Stomach (tissue), 19 donors: ENCODE measurements at places on chromosomes 1 and 21.

- peaks cover 35% of the 10 kb centered on the region for H3K4me1 ChIP-seq
- H3K4me3 ChIP-seq, result peak overlapping the region; percentile 52
Measured at GRCh38 chr1:149843431-149844041, 55.8 kb upstream of the BOLA1 start.

DNA sequence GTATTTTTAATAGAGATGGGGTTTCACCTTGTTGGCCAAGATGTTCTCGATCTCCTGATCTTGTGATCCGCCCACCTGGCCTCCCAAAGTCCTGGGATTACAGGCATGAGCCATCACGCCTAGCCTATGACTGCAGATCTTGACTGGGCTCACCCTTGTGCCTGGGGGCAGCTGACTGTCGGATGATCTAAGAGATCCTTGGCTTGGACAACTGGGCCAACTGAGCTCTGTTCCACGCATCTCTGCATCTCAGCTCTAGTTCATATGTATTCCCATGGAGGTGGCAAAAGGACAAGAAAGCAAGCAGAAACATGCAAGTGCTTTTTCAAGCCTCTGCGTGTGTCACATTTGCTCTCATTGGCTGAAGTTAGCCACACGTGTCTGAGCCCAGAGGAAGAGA, 75.8 kb upstream of the SELENON start:
- DNase-seq, result no peak
- H3K4me1 ChIP-seq, result peaks cover 27% of the 10 kb centered on the region
- no peak overlapping the region for H3K27ac ChIP-seq
- H3K27me3 ChIP-seq, result no peaks in the 10 kb centered on the region

GRCh38 chr21:32093646-32094462, 185.0 kb downstream of the MIS18A start:
- H3K27ac ChIP-seq, result no peak overlapping the region
- H3K4me3 ChIP-seq, result no peak overlapping the region

- H3K4me3 ChIP-seq, result peak overlapping the region; percentile 10
- peak overlapping the region; percentile 81 for H3K27ac ChIP-seq
- H3K36me3 ChIP-seq, result no peaks in the 10 kb centered on the region
Measured at GRCh38 chr21:29181799-29182470, 51.5 kb downstream of the MAP3K7CL start.

DNA sequence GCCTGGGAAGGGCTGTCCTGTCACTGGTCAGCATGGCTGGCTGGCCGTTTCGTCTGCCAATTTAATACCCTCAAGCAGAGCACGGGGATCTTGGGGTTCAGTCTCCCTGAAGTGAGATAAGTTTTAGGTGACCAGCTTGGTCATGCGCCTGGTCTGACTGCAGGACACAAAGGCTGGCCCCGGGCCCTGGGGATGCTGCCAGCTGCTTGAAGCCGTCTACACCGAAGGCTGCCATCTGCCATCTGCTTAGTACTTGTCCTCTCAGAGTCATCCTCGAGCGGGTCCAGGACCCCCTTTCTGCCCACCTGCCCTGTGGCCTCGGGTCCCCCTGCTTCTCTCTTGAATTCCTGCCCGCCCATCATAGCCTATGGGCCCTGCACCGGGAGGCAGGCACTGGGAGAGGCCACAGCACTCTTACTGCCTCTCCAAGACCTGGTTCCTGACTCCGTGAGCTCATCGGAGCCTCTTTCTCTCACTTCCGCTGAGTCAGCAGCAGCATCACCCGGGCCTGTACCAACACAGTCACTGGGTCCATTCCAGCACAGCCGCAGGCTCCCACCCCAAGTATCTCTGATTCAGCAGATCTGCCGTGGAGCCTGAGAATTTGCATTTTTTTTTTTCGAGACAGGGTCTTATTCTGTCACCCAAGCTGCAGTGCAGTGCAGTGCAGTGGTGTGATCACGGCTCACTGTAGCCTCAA, 7.0 kb downstream of the FBLIM1 start:
- no peak overlapping the region for H3K4me3 ChIP-seq
- H3K36me3 ChIP-seq, result peaks cover 28% of the 10 kb centered on the region
- H3K27me3 ChIP-seq, result no peaks in the 10 kb centered on the region
- no peak for DNase-seq
- H3K27ac ChIP-seq, result no peak overlapping the region
- peaks cover 27% of the 10 kb centered on the region for H3K4me1 ChIP-seq

DNA sequence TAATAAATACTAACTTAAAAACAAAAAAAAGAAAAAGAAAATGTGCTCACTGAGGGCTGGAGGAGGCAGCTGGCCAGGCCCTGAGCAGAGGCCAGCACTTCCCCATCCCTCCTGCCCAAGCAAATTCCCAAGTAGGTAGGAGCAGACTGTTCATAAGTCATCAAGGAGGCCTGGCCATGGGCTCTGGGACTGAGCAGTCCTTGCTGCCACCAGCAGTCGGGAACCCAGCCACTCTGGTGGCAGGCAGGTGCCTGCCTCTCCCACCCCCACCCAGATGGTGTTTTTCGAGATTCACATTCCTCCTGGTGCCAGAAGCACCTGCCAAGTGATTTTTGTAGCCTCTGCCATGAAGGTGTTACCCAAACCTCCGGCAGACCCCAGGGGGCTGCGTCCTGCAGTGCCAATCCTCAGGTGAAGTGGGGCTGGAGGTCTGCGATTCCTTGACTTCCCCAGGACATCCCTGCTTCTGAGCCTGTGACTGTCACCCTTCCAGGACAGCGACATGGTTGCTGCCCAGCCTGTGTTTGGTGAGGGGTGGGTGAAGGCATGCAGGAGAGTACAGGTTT, 204.2 kb upstream of the TMEM51 start:
- no peaks in the 10 kb centered on the region for H3K27me3 ChIP-seq
- peaks cover 12% of the 10 kb centered on the region for H3K4me1 ChIP-seq

DNA sequence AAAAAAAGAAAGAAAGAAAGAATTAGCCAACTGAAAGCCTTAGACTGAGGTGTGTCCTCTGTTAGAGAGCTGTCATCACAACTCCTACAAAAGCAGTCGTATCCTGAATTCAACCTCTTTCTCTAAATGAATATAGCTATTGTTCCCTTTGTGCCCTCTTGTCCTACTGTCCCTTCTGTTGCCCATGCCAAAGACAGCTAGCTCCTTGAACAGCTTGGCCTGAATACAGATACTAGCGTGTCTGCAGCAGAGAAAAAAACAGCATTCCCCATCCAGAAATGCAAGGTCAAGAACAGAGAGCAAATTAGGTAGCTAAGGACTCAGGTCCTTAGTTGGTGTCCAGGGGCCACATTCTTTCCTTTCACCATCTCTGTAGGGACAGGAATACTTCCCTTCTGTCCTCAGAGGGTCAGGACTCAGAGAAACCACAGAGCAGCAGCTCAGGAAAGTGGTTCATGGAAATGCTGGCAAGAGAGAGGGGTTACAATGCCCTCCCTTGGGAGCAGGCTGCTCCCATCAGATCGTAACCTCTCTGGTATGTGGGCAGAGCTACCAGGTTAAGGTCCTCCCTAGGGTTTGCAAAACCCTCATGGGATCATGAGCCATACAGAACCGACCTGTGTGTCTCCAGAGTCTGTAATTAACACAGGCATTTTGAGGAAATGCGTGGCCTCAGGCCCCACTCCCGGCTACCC, 1.8 kb upstream of the ZBTB48 start:
- no peaks in the 10 kb centered on the region for H3K27me3 ChIP-seq
- H3K4me3 ChIP-seq, result no peak overlapping the region
- peaks cover 36% of the 10 kb centered on the region for H3K4me1 ChIP-seq
- no peak for DNase-seq
- no peaks in the 10 kb centered on the region for H3K36me3 ChIP-seq
- H3K27ac ChIP-seq, result no peak overlapping the region

- DNase-seq, result no peak
- no peaks in the 10 kb centered on the region for H3K36me3 ChIP-seq
- no peak overlapping the region for H3K27ac ChIP-seq
- no peak overlapping the region for H3K4me3 ChIP-seq
Measured at GRCh38 chr1:234627009-234627950, 17.3 kb upstream of the IRF2BP2 start.

DNA sequence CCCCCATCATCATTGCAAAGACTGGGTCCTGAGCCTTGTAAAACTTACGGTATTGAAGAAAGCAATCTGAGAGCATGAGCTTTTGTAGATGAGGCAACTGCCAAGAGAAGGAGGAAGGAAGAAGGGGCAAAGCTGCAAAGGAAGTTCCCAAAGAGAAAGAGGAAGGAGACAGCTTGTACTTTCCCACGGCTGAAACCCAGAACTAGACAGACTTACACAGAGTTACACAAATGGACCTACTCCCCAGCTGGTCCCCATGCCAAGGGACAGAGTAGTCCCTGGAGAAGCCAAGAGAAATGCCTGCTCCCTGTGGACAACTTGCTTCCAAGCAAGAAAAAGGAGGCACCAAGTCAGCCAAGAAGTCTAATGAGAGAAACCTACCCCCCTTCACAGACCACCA, 22.6 kb downstream of the SLC5A9 start:
- DNase-seq, result peak; percentile 31
- H3K4me1 ChIP-seq, result peaks cover 14% of the 10 kb centered on the region
- H3K36me3 ChIP-seq, result no peaks in the 10 kb centered on the region
- H3K27me3 ChIP-seq, result no peaks in the 10 kb centered on the region
- H3K4me3 ChIP-seq, result no peak overlapping the region

- no peak overlapping the region for H3K27ac ChIP-seq
- no peaks in the 10 kb centered on the region for H3K36me3 ChIP-seq
- H3K4me1 ChIP-seq, result no peaks in the 10 kb centered on the region
- peak overlapping the region; percentile 27 for H3K4me3 ChIP-seq
- H3K27me3 ChIP-seq, result no peaks in the 10 kb centered on the region
Measured at GRCh38 chr1:247906504-247907047, 11.2 kb downstream of the OR2W3 start.

DNA sequence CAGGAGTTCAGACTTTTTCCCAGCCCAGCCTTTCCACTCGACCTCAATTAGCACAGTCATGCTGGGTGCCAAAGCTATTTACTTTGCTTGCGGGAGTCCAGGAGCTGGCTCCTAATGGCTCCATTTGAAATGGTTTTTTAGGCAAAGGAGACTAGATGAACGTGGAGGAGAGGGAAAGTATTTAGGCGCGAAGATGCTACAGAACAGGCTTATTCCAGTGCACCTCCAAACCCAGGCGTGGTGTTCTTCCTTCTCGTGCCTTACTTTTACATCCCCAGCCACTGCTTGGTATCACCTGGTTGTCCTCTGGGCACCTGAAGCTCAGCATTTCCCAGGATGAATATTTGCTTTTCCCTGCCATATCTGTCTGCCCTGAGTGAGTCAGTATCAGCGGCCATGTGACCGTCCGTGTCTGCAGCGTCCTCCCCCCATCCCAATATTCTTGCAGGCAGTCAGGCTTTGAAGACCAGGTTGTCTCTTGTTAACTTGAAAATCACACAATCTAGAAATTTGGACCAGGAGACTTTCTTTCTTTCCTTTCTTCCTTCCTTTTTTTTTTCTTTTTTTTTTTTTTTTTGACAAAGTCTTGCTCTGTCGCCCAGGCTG, 198.5 kb downstream of the DYRK1A start:
- DNase-seq, result no peak
- no peak overlapping the region for H3K4me3 ChIP-seq
- no peaks in the 10 kb centered on the region for H3K27me3 ChIP-seq

GRCh38 chr1:67336783-67337182, 29.1 kb downstream of the IL12RB2 start:
- H3K36me3 ChIP-seq, result no peaks in the 10 kb centered on the region
- DNase-seq, result no peak
- H3K4me1 ChIP-seq, result no peaks in the 10 kb centered on the region

DNA sequence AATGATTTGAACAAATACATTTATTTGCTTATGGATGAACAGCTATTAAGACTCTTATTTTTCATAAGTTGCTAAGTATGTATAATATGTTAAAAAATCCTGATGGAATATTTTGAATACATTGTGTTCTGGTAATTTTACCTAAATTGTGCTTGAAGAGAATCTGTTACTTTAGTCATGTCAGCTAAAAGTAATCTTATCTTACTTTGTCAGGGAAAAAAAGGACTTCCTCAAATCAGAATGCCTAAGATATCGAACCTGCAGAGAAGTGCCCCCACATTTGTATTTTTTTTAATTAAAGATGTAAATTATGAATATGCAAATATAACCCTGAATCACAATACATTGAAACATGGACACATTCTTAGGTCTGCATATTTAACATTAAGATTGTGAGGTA, 1331.7 kb downstream of the MRPL39 start:
- no peaks in the 10 kb centered on the region for H3K4me1 ChIP-seq
- H3K4me3 ChIP-seq, result no peak overlapping the region
- no peaks in the 10 kb centered on the region for H3K27me3 ChIP-seq
- H3K27ac ChIP-seq, result no peak overlapping the region
- no peak for DNase-seq

DNA sequence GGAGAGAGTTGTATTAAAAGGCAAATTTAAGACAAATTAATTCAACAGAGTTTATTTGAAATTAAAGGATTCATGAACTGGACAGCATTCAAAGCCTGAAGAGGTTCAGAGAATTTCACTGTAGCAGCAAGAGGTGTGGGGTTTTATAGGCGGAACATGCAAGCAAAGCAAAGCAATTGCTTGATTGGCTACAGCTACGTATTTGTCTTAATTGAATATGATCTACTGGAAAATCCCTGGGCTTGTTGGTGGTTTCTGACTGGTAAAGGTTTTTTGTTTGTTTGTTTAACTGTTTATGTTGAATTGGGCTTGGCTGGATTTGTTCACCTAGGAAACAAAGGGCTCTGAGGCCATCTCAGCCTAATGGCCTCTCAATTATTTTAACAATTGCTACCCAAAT, 61.5 kb downstream of the KCNK1 start:
- peak overlapping the region; percentile 0 for H3K27ac ChIP-seq
- peaks cover 18% of the 10 kb centered on the region for H3K4me1 ChIP-seq
- H3K4me3 ChIP-seq, result no peak overlapping the region
- no peaks in the 10 kb centered on the region for H3K36me3 ChIP-seq
- no peaks in the 10 kb centered on the region for H3K27me3 ChIP-seq
- DNase-seq, result no peak

GRCh38 chr21:45132841-45133573, 58.6 kb downstream of the ADARB1 start:
- H3K4me1 ChIP-seq, result peaks cover 34% of the 10 kb centered on the region
- no peak overlapping the region for H3K4me3 ChIP-seq
- H3K27ac ChIP-seq, result no peak overlapping the region
- no peaks in the 10 kb centered on the region for H3K36me3 ChIP-seq
- no peak for DNase-seq

DNA sequence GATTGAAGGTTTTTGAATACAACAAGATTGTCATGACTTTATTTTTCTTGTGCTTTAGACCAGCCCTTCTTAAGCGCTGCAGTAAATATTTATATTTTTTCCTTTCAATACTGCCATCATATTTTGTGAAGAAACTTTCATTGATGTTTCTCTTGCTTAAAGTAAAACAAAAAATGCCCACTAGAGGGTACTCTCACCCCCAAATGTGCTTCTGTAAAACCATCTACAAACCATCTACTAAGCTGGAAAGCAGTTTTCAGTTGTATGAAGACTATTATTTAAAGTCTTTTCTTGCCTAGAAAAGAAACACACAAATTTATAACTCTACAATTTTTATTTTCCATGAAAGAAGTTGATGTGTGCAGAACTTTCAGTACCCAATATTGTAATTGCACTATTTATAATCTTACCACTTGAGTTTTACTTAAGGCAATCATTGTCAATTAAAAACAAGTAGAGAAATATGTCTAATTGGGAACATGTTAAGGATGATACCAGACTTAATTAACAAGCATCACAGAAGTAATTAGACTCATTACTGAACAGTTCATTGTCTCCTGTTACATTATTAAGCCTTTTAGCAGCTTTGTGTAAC, 10.7 kb downstream of the LEPR start:
- H3K27me3 ChIP-seq, result no peaks in the 10 kb centered on the region
- no peak overlapping the region for H3K4me3 ChIP-seq
- peaks cover 71% of the 10 kb centered on the region for H3K36me3 ChIP-seq
- H3K4me1 ChIP-seq, result peaks cover 3% of the 10 kb centered on the region

GRCh38 chr1:43832255-43832654, 101.3 kb upstream of the ARTN start:
- H3K4me3 ChIP-seq, result no peak overlapping the region
- H3K27ac ChIP-seq, result no peak overlapping the region
- peaks cover 15% of the 10 kb centered on the region for H3K4me1 ChIP-seq
- no peaks in the 10 kb centered on the region for H3K36me3 ChIP-seq
- no peak for DNase-seq
- H3K27me3 ChIP-seq, result no peaks in the 10 kb centered on the region
